ENCODE measurements at places on chromosomes 6 and 20.

GRCh38 chr6:100454551-100455229 lies 10.0 kb downstream of the SIM1 start:
- no peak for DNase-seq

DNA sequence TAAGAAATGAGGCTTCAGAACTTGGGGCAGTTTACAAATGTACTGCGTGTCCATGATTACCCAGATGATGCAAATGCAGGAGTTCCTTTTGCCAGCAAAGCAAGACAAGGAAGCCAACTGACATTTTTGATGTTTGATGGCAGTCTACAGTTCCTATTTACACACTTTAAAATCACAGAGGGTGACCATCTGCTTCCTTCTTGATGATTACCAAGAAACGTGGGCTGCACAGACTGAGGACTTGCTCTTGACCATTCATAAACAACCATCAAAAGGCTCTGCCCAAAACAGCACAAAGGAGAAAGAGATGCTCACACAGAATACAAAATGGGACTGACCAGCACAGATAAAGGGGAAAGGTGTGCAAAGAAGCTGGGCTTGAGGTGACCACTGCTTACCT lies 79.8 kb upstream of the TRAF3IP2 start:
- DNase-seq, result no peak

- DNase-seq, result no peak
Observed at GRCh38 chr6:112223070-112223861, 31.1 kb downstream of the LAMA4 start.

DNA sequence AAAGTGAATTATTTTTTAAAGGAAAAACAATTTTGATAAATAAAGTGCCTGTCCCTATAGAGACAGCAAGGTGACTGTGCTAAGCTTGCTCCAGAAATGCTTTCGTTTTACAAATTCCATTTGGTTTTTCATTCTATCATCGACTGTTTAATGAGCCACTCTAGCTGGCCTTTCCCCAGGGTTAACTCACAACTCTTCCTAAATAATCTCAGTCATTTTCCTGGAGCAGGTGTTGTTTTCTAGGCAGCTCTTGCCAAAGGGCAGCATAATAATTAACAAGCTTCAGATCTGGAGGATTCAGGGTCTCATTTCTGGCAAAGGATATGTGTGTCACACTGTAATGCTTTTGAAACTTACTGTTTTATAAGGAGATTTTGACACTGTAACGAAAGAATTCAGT lies 184.2 kb downstream of the KHDC1L start:
- no peak for DNase-seq

DNA sequence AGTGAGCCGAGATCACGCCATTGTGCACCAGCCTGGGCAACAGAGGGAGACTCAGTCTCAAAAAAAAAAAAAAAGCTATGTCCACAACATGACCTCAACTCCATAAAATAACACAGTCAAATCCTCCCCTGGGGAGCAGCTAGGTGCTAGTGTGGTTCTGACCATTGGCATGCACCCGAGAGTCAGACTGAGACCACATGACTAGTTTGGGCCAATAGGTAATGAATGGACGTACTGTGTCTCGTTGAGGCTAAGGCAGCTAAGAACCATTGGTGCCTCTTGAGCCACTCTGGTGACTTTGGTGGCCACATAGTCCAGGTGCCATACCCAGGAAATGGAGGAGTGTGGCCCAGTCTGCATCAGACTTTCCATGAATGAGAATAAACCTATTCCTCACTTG lies 40.3 kb downstream of the ATP9A start:
- DNase-seq, result no peak
